ENCODE measurements at places on chromosomes 1 and 21. TPM values are rescaled to one million over a fixed set of nuclear protein-coding genes. Genes with fewer than 3 reads are reported as not detected.

The MROH9 gene
- under 0.01 TPM for total RNA-seq

The NMNAT2 gene
- total RNA-seq: 2.5 TPM

The G0S2 gene
- 11.2 TPM for total RNA-seq

The FMOD gene
- 5.9 TPM for total RNA-seq

The ATF3 gene
- total RNA-seq: 3.2 TPM

The GIPC2 gene
- total RNA-seq: 0.36 TPM

The MYOCOS gene
- total RNA-seq: under 0.01 TPM

The TRIM17 gene
- total RNA-seq: under 0.01 TPM

The CAPN2 gene
- 341 TPM for total RNA-seq

The TMEM269 gene
- total RNA-seq: under 0.01 TPM

The ADORA3 gene
- not detected for total RNA-seq

The WARS2 gene
- 24.5 TPM for total RNA-seq

The SPATA17 gene
- 1.5 TPM for total RNA-seq

The CHD5 gene
- under 0.01 TPM for total RNA-seq

The TTC22 gene
- not detected for total RNA-seq

The SLC22A15 gene
- 14.5 TPM for total RNA-seq

The NEK2 gene
- total RNA-seq: 2.4 TPM

The SELENON gene
- total RNA-seq: 33.7 TPM

The RRP1 gene
- total RNA-seq: 16.5 TPM

The SLC2A5 gene
- total RNA-seq: 22.4 TPM

The SELE gene
- not detected for total RNA-seq

The GNG4 gene
- total RNA-seq: under 0.01 TPM

The REN gene
- not detected for total RNA-seq

Data from osteoblast (primary cell).